ENCODE measurements at places on chromosomes 7 and 10. TPM values are rescaled to one million over a fixed set of nuclear protein-coding genes. Genes with fewer than 3 reads are reported as not detected.

CUBN gene
- 0.77 TPM for total RNA-seq

GRM3 gene
- total RNA-seq = not detected

STN1 gene
- 17.9 TPM for total RNA-seq

NPTX2 gene
- total RNA-seq = 0.51 TPM

All from pericardium fibroblast (primary cell).